H9 (cell line): ENCODE measurements at places on chromosomes 13 and 19. TPM values are rescaled to one million over a fixed set of nuclear protein-coding genes. Genes with fewer than 3 reads are reported as not detected.

DNA sequence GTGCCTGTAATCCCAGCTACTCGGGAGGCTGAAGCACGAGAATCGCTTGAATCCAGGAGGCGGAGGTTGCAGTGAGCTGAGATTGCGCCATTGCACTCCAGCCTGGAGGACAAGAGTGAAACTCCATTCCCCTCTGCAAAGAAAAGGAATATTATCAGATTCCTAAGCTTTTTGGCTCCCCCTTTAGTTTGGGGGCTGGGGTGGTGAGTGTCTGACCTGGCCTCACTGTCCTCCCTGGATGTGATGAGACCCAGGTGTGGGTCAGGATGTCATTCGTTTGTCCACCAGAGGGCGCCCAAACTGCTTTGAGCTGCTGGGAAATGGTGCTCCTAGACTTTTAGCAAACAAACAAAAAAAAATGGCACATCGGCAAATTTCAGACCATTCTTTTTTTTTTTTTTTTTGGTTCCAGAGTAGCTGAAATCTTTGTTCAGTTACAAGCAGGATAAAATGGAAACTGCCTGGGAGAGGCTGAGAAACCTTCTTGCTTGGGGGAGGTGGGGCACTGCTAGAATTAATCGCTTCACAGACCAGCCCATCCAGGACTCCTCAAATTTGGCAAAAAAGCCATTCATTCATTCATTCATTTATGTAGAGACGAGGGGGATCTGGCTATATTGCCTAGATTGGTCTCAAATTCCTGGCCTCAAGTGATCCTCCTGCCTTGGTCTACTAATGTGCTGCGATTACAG, 29.4 kb downstream of the SPC24 start:
- H3K27me3 ChIP-seq: no peaks in the 10 kb centered on the region
- peaks cover 88% of the 10 kb centered on the region for H3K36me3 ChIP-seq
- no peak overlapping the region for H3K4me3 ChIP-seq
- DNase-seq: peak; percentile 80
- H3K27ac ChIP-seq: no peak overlapping the region

RASGRP4 gene
- 0.28 and 0.39 TPM in 2 replicates for total RNA-seq

DNA sequence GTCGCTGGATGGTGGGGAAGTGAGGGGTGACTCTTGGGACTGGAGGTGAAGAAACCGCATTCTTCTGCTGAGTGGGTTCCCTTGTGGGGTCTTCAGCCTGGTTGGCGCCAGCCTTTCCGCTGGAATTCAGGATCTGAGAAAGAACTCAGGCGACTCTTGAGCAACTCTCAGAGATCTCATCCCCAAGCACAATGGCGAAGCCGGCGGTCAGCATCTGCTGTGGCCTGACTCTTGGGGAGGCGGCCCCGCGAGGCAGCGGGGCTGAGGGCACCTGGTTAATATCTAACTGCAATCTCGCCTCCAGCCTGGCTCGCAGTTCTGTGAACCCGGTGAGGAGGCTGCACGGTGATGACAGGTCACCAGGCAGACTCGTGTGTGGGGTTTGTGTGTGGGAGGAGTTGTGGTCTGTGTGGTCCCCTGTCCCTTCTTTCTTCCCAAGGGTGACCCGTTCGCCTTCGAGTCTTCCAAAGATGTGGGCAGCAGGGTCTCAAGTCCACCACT, 883 bp downstream of the ZNF441 start:
- DNase-seq: no peak
- H3K27ac ChIP-seq: no peak overlapping the region
- H3K4me3 ChIP-seq: peak overlapping the region; percentile 90
- H3K36me3 ChIP-seq: peaks cover 16% of the 10 kb centered on the region
- H3K27me3 ChIP-seq: peaks cover 9% of the 10 kb centered on the region; the same call in 1 of the 2 replicates

DNA sequence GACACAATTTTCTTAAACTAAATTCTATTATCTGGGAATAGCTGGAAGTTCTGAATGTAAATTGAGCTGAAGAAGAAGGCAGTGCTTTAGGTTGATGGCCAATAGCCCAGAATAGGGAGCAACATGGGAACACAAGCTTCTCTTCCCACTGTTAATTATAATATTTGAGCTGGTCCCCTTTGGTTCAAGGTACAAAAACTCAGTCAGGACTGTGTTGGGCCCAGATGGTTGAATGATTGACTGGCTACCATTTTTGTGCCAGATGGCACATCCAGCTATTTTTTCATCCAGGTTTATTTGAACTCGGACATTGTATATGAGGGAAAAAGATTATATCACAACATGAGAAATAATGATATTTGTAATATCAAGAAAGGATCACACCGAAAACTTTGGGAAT, 458.9 kb downstream of the SLITRK1 start:
- no peaks in the 10 kb centered on the region; the same call in 1 of the 2 replicates for H3K4me1 ChIP-seq
- no peaks in the 10 kb centered on the region for H3K27me3 ChIP-seq
- H3K27ac ChIP-seq: no peak overlapping the region
- no peaks in the 10 kb centered on the region; the same call in 1 of the 3 replicates for H3K36me3 ChIP-seq

CAPN12 gene
- 10.3 and 10.5 TPM in 2 replicates for total RNA-seq

ZNF99 gene
- not detected in 2 replicates for total RNA-seq

DNA sequence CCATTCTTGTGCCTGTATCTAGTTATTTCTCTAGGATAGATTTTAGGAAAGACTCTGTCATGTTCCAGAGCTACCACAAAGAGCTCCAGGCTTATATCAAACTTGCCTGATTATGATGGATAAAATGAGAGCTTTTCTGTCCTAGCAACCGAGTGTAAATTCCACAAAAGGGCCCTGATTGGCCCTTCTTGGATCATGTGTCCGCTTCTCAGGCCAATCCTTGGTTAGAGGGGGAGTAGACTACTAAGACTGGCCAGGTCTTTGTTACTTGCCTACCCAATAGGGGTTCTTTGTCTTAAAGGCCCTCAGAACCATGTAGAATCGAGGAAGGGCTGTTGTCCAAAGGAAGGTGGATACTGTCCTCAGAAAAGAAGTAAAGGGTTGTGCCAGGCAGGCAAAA, 2.4 kb downstream of the DHX34 start:
- no peaks in the 10 kb centered on the region for H3K27me3 ChIP-seq
- H3K4me1 ChIP-seq: peaks cover 4% of the 10 kb centered on the region; the same call in 1 of the 2 replicates
- peaks cover 44% of the 10 kb centered on the region for H3K36me3 ChIP-seq
- peak overlapping the region; percentile 65 for H3K4me3 ChIP-seq
- DNase-seq: peak; percentile 64
- no peak overlapping the region for H3K27ac ChIP-seq

GRCh38 chr19:5624018-5624663, 1.3 kb downstream of the SAFB start:
- no peaks in the 10 kb centered on the region for H3K27me3 ChIP-seq
- DNase-seq: no peak
- H3K4me3 ChIP-seq: peak overlapping the region; percentile 100
- H3K36me3 ChIP-seq: peaks cover 45% of the 10 kb centered on the region
- H3K27ac ChIP-seq: no peak overlapping the region
- H3K4me1 ChIP-seq: no peaks in the 10 kb centered on the region; the same call in 1 of the 2 replicates

GRCh38 chr19:54677217-54677616, 14.4 kb downstream of the LILRB4 start:
- no peaks in the 10 kb centered on the region for H3K27me3 ChIP-seq
- H3K4me3 ChIP-seq: no peak overlapping the region
- H3K4me1 ChIP-seq: no peaks in the 10 kb centered on the region
- no peak for DNase-seq
- H3K36me3 ChIP-seq: peaks cover 4% of the 10 kb centered on the region; the same call in 1 of the 2 replicates

DNA sequence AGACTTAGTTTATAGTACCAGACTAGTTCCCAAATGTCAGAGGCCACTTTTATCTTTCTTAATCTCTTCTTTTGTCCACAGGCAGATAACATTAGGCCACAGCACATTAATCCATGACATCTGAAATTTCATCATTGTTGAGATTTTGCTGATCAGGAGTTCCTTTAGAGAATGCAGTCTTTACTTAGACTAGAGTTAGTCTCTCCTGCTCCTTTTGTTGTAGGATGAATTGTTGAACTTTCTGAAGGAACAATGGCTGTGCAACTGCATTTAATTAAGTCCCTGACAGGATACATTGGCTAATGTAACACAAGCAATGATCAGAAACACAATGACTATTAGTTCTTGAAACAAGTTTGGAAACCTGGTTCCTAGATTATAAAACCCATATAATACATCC, 266.3 kb downstream of the PCDH20 start:
- H3K27me3 ChIP-seq: no peaks in the 10 kb centered on the region
- no peaks in the 10 kb centered on the region for H3K4me1 ChIP-seq
- no peak overlapping the region for H3K27ac ChIP-seq
- no peak overlapping the region for H3K4me3 ChIP-seq
- H3K36me3 ChIP-seq: peaks cover 4% of the 10 kb centered on the region; the same call in 1 of the 2 replicates

DNA sequence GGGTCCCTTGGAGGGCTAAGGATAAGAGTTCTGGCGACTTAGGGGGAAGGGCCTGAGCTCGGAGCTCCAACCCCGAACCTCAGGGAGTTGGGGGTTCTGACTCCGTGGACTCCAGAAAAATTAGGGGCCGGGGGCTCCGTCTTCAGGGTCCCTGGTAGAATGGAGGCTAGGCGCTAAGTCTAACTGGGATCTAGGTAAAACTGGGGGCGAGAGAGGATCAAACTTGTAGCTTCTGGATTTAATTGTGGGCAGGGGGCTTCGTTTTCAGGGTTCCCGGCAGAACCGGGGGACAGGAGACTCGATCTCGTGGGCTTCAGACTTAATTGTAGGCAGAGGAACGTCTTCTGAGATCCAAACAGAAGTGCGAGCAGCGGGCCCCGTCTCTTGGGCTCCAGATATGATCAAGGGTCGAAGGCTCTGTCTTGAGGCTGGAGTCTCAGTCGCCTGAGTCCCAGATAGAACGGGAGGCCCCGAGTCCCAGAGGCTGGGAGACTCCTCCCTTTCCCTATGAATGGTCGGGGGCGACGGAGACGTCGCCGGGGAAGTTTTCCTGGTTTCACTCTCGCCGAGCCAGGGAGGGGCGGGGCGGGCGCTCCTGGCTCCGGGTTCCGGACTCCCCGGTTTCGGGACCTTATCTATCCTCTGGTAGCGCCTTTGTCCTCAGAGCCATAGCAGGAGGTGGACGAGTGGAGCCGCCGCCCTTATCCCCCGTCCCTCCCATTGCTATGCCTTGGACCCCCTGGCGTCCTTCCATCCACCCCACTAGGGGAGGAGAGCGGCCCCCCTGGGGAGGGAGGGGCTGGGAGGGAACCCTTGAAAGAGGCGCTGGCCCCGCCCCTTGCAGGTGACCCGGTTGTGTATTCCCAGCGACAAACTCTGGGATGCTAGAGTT, 1.3 kb downstream of the NECTIN2 start:
- H3K4me1 ChIP-seq: peaks cover 5% of the 10 kb centered on the region; the same call in 1 of the 2 replicates
- peak; percentile 81 for DNase-seq
- H3K36me3 ChIP-seq: peaks cover 29% of the 10 kb centered on the region
- peak overlapping the region; percentile 31 for H3K27ac ChIP-seq

GRCh38 chr13:75071395-75071794, 410.6 kb downstream of the TBC1D4 start:
- no peak for DNase-seq
- H3K27me3 ChIP-seq: no peaks in the 10 kb centered on the region
- H3K27ac ChIP-seq: no peak overlapping the region

FBXW9 gene
- total RNA-seq: 10.8 and 11.7 TPM in 2 replicates

RDH13 gene
- 21.1 and 21.5 TPM in 2 replicates for total RNA-seq

HSPB6 gene
- 0.37 TPM in 2 replicates for total RNA-seq

GRCh38 chr19:5083547-5083965, 114.6 kb downstream of the KDM4B start:
- H3K4me3 ChIP-seq: no peak overlapping the region
- no peak overlapping the region for H3K27ac ChIP-seq
- no peak for DNase-seq
- H3K27me3 ChIP-seq: no peaks in the 10 kb centered on the region
- H3K4me1 ChIP-seq: no peaks in the 10 kb centered on the region
- peaks cover 32% of the 10 kb centered on the region for H3K36me3 ChIP-seq

DNA sequence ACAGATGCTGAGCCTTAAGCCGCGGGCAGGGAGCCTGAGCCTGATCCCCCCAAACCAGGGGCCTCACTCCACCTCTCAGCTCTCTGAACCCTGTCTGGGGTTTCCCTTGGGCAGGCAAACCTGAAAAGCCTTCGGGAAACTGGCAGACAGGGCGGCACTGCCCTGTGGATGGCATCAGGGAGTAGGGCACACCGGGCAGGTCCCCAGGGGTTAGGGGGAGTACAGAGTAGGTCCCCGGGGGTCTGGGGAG, 9.7 kb downstream of the MKNK2 start:
- H3K4me1 ChIP-seq: no peaks in the 10 kb centered on the region; the same call in 1 of the 2 replicates
- no peak for DNase-seq
- peaks cover 7% of the 10 kb centered on the region for H3K36me3 ChIP-seq
- H3K27me3 ChIP-seq: no peaks in the 10 kb centered on the region
- no peak overlapping the region for H3K4me3 ChIP-seq

DNA sequence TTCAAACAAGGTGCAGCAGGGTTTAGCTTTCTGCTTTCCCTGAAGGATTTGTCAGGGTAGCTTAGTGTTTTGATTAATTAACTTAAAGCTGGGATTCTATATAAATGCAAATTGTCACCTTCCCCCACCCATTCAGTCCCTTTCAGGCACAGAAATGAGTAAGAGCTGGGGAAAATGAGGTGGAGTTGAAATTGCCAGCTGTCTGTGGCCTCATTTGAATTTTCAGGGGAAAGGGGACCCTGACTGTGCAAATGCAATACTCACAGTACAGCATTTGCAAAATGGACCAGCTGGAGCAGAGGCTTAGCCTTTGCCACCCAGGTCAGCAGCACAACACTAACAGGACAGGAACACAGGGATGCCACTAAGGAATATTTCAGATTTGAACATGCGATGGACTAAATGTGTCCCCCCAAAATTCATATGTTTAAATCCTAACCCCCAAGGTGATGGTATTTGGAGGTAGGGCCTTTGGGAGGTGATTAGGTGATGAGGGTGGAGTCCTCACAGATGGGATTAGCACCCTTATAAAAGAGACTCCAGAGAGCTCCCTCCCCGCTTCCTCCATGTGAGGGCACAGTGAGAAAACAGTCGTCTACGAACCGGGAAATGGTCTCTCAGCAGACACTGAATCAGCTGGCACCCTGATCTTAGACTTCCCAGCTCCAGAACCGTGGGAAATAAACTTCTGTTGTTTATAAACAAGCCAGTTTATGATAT, 59.5 kb upstream of the CYSLTR2 start:
- DNase-seq: no peak
- H3K4me3 ChIP-seq: no peak overlapping the region
- H3K4me1 ChIP-seq: peaks cover 16% of the 10 kb centered on the region; the same call in 1 of the 2 replicates
- H3K36me3 ChIP-seq: peaks cover 43% of the 10 kb centered on the region

LHB gene
- not detected in 2 replicates for total RNA-seq

- no peak overlapping the region for H3K27ac ChIP-seq
- H3K4me1 ChIP-seq: peaks cover 2% of the 10 kb centered on the region
- H3K27me3 ChIP-seq: no peaks in the 10 kb centered on the region
- no peak overlapping the region for H3K4me3 ChIP-seq
- peaks cover 79% of the 10 kb centered on the region for H3K36me3 ChIP-seq
Measured at GRCh38 chr13:95957331-95957730, 95.9 kb downstream of the UGGT2 start.

SPACA4 gene
- total RNA-seq: not detected in 2 replicates

- no peaks in the 10 kb centered on the region for H3K4me1 ChIP-seq
- DNase-seq: no peak
- H3K4me3 ChIP-seq: no peak overlapping the region
- no peaks in the 10 kb centered on the region for H3K27me3 ChIP-seq
Measured at GRCh38 chr13:53152057-53152421, 123.4 kb downstream of the OLFM4 start.

ZNF534 gene
- not detected in 2 replicates for total RNA-seq
